ENCODE measurements at places on chromosomes 4 and X.
A peak's percentile ranks its signal among the peaks of the same experiment; 100 is the strongest.

GRCh38 chrX:135346975-135347374, 37.7 kb downstream of the ETDC start:
- DNase-seq = no peak

DNA sequence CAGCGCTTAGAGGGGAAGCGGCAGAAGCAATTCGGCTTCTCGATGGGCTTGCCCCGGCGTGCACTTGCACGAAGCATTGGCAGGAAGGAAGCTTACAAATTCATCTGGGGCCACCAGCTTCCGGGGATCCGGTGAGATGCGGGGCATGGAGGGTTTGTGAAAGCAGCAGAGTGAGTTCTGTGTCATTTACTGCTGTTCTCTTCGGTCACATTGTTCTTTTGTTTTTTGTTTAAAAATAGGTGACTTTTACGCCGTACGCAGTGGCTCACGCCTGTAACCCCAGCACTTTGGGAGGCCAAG, 47.0 kb downstream of the ASMT start:
- DNase-seq = no peak

- DNase-seq = peak; percentile 34
Observed at GRCh38 chr4:106329041-106329618, 12.8 kb downstream of the AIMP1 start.

- DNase-seq = no peak
Observed at GRCh38 chr4:133149932-133150471, 908 bp downstream of the PCDH10 start.

GRCh38 chrX:23434356-23434884, 99.8 kb downstream of the PTCHD1 start:
- DNase-seq = peak; percentile 19

- DNase-seq = no peak
Observed at GRCh38 chr4:19512086-19512485, 739.6 kb upstream of the SLIT2 start.

GRCh38 chrX:120000490-120001246, 57.1 kb upstream of the NKAP start:
- DNase-seq = no peak

- DNase-seq = no peak
Observed at GRCh38 chrX:109463784-109464183, 18.1 kb downstream of the GUCY2F start.

- peak; percentile 18 for DNase-seq
Observed at GRCh38 chr4:26992657-26993361, 132.2 kb downstream of the STIM2 start.

DNA sequence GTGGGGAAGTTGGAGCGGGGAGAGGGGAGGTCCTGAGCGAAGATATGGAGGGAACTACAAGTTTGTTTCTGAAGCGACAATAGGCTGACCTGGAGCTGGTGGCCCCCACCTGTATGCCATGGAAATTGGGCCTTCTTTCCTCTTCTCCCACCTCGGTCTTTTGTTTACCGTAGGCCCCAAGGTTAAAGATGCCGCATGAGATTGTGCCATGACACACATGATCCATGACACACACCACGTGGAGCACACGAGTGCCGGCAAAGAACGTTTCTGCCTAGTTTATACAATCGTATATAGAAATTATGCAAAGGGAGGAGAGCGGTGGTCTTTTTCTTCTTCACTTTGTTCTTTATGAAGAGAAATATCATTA, 408 bp downstream of the TMEM33 start:
- peak; percentile 17 for DNase-seq

GRCh38 chr4:152087335-152087734, 326.5 kb upstream of the GATB start:
- DNase-seq = peak; percentile 93

- DNase-seq = no peak
Observed at GRCh38 chr4:94346541-94346940, 3.9 kb upstream of the HPGDS start.

GRCh38 chr4:22648996-22649395, 43.7 kb upstream of the GBA3 start:
- no peak for DNase-seq

GRCh38 chr4:10703156-10703555, 18.6 kb upstream of the CLNK start:
- DNase-seq = no peak

DNA sequence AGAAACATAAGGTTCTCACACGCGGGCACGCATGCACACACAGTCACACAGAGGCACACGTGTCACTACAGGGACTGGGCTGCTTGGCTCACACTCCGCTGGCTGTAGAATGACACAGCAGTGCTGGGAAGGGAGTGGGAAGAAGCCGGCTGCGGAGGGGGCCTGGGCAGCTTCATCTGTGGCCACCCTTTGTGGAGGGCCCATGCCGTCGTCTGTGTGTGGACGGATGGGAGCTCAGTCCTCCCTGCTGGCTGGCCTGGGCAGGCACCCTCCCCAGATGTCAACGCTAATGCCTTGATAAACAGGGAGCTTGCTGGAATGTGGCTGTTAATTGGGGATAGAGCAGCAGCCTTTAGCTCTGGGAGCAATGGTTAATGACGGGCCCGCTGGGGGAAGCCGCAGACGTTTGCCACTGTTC, 621.1 kb downstream of the BCOR start:
- no peak for DNase-seq

GRCh38 chrX:19443869-19444526, 71.3 kb downstream of the MAP3K15 start:
- no peak for DNase-seq

DNA sequence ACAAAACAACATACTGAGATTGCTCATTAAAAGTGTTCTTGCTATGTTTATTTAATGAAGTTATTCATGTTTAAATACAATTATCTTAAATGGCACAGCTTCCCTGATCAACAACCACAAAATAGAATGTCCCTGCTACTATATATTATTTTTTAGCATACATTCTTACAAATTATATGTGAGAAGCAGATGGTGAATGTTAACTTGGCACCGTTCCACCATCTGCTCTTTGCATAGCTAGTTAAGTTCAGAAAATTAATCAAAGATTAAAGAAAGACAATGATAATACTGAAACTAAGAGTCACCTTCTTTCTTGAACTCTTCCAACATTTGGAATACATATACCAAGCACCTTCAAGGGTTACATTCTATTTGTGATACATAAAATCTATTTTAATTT, 94.2 kb downstream of the PPP3CA start:
- DNase-seq = no peak

DNA sequence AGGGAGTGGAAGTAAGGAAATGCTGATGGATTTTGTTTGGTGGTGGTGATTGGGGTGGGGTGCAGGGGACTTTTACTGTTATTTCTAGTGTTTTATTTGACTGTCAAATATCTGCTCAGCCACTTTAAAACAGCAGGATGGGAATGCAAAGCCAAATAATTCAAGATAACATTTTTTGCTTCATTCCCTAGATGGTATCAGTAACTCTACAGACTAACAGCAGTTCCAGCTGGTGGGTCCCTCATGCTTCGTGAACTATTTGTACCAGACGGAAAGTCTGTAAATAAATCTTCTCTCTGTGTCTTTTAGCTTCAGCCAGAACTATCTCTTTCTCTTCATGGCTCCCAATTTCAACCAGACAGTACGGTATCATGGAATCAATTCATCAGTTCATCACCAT, 27.5 kb downstream of the GPR143 start:
- no peak for DNase-seq

DNA sequence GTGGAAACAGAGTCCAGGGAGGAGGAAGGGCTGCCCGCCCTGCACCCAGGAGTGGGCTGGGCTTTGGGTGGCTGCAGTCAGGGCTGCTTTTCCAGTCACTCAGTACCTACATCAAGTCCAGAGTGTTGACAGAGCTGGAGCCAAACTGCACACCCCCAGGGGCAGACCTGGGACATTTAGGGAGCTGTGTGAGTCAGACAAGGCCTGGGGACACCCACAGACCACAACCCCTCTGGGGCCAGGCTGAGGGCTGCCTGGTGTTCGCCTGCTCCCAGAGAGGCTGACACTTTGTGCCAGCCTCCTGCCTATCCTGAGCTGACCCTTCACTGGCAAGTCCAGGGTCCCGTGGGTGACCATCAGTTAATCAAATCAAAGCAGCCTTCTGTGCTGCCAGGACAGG, 240.0 kb downstream of the BCOR start:
- no peak for DNase-seq

DNA sequence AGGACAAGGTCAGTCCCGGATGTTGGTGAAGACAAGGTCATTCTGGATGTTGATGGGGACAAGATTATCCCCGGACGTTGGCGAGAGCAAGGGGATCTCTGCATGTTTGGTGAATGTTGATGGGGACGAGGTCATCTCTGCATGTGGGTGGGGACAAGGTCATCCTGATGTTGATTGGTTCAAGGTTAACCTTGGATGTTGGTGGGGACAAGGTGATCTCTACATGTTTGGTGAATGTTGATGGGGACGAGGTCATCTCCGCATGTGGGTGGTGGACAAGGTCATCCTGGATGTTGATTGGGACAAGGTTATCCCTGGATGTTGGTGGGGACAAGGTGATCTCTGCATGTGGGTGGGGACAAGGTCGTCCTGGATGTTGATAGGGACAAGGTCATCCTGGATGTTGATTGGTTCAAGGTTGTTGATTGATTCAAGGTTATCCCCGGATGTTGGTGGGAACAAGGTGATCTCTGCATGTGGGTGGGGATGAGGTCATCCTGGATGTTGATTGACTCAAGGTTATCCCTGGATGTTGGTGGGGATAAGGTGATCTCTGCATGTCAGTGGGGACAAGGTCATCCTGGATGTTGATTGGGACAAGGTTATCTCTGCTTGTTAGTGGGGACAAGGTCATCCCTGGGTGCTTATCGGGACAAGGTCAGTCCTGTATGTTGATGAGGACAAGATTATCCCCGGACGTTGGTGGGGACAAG, 28.8 kb upstream of the PLCXD1 start:
- no peak for DNase-seq

DNA sequence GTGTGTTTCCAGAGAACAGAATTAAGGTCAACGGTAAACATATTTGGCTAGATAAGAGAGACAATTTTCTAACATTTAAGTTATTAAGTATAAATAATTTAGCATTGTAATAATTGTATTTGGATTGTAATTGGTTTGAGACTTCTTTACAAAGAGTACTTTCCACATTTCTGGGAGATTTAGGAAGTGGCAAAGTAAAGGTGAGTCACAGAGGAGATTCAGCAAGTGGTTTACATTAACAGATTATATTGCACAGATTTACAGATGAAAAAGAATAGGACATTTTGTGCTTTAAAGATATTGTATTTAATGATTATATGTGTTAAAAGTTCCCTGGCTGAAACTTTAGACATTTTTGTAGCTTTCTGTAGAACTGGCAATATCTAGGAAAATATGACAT, 584.4 kb upstream of the AADAT start:
- no peak for DNase-seq

DNA sequence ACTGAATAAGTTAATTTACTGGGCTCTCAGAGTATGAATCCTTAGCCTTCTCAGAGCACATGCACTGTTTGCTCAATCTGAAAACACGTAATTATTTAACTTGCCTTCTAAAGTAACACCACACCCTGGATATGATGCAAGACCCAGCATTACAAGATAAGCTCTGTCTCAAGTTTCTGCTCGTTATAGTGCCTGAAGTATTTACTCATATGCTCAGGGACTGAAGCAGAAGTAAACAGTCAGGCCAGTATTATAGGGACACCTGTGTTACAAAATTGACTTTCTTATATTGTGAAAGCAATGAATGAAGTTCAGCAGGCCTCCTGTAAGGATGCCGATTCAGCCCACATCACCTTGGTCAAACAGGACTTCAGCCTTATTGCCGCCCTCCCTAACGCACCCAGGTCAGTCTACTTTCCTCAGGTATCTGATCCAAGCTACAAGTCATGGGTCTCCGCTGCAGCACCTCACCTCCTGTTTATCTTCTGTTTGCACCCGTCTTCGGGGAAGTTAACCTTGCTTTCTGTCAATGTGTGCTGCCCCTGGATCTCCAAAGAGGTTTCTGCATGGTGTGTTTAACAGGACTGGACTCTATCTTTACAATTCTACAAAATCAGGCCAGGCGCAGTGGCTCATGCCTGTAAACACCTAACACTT, 42.8 kb upstream of the KLF3 start:
- peak; percentile 97 for DNase-seq

DNA sequence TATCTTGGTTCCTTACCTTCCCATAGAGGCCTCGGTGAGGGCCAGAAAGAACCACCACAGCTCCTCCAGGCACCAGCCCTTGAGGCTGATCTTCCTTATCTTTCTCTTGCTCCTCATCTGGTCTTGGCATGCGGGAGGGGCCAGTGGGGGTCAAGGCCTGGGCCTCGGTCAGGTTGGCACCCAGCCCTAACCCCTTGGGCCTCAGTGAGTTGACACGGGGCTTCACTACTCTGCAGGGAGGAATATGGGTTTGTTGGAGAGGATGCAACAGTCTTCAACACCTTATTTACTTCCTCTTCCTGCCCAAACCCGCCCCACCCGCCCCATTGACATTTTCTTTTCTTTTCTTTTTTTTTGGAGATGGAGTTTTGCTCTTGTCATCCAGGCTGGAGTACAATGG, 6.0 kb downstream of the GPKOW start:
- no peak for DNase-seq

GRCh38 chr4:104524591-104524990, 29.9 kb upstream of the CXXC4 start:
- no peak for DNase-seq

DNA sequence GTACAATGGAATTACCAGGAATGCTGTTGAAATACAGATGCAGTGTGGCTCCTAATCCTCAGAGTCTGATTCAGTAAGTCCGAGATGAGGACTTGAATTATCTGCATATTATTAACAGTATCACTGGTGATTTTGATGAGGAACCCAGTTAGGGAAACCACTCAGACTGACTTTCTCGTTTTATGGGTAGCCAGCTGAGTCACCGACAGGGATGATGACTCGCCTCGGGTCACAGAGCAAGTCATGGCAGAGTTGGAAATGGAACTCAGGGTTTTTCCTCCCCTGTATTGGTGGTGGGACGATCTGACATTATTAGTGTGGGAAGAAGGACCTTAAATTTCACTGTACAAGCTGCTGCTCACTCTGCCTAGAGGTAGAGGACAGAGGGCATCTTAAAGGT, 51.3 kb downstream of the RTL9 start:
- no peak for DNase-seq
